ENCODE measurements at places on chromosomes 2 and 18.

- DNase-seq = no peak
Observed at GRCh38 chr2:230413479-230413878, 2.5 kb upstream of the SP100 start.

- no peak for DNase-seq
Observed at GRCh38 chr2:62559582-62559981, 53.6 kb upstream of the TMEM17 start.

DNA sequence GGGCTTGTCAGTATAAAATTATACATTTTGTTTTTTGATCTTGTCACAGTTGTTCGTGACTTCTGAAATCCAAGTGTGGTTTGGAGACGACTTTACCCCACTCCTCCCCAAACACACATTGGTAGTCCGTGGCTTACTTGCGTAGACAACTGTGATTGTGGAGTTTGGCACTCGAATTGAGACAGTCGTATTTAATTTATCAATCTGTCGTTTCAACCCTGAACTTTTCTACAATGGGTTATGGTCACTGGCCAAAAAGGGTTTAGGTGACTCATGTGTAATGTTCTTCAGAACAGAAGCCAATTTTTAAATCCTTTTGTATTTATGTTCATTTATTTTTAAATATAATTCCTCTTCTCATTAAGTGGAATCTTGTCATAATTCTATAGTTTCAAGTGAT lies 129.9 kb downstream of the SPTBN1 start:
- no peak for DNase-seq

DNA sequence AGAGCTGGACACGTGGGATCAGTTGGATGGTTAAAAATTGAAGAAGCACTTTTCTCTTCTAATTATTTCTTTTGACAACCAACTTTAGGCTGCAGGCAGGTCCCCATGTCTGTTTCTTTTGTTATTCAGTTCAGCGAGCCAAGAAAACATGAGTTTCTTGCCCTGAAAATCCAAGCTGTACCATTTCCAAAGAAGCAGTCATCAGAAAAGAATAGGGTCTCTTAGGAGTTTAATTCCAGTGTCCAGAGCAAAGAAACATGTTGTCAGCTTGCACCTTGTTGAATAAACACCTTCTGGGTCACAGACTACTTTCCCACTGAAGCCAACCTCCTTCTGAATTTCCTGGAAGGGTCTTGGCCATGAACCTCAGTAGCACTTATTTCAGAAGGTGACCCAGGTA lies 170.5 kb upstream of the COPS8 start:
- DNase-seq = no peak

- DNase-seq = no peak
Observed at GRCh38 chr2:150256736-150257135, 230.7 kb downstream of the RND3 start.

GRCh38 chr18:77140439-77141109 lies 8.0 kb upstream of the MBP start:
- DNase-seq = peak; percentile 53

DNA sequence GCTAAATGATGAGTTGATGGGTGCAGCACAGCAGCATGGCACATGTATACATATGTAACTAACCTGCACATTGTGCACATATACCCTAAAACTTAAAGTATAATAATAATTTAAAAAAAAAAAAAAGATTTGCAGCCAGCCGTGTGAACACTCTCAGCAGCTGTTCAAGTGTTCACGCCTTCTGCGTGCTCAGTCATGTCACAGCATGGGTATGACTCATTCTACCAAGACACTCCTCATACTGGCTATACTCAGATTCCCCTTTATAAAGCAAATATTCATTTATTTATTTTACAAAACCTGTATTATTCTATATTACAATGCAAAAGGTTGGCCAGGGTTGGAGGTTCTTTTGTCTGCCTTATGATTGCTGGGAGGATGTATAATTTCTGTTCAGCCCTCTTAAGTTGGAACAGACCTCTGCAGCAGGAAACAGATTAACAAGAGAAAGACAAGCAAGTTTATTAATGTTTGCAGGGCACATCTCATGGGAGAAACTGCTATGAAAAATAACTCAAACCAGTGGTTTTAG lies 1230.6 kb upstream of the CHAC2 start:
- no peak for DNase-seq

- peak; percentile 40 for DNase-seq
Observed at GRCh38 chr2:221571025-221571550, 1.0 kb downstream of the EPHA4 start.

GRCh38 chr2:135913727-135914365 lies 37.6 kb upstream of the MCM6 start:
- no peak for DNase-seq
